ENCODE measurements at places on chromosomes 5 and 9.
A peak's percentile ranks its signal among the peaks of the same experiment; 100 is the strongest.

DNA sequence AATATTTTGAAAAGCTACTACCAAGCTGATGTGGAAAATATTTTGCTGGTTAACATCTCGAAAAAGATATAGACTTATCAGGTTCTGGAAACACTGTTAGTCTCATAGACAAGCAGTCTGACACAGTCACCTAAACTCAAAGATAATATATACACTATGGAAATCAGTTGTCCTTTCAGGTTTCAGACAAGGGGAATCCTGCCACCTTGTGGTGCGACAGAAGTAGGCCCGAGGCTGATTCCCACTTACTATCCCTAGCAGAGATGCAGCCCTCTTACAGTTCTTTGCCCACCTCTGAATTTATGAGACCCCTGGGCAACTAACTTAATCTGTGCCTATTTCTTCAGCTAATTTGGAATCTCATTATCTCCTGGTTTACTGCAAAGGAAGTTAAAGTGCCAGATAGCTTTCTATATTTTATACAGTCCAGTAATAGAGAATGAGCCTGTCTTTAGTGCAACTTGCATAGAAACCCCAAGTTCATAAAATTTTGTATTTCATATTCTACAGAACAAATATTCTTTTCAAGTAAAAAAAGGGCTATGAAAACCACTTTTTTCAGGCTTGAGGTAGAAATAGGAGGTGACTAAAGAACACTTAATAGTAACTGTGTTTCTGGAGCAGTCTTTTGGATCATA lies 16.9 kb downstream of the RAD1 start:
- peak; percentile 15 for DNase-seq

- no peak for DNase-seq
These were observed 422.7 kb downstream of the DMAC1 start for GRCh38 chr9:7376833-7377232.

- DNase-seq: no peak
These were observed 394.0 kb downstream of the CETN3 start for GRCh38 chr5:90015584-90016018.

GRCh38 chr5:14355391-14355790 lies 212.2 kb downstream of the TRIO start:
- no peak for DNase-seq

- DNase-seq: no peak
These were observed 73.9 kb upstream of the BRINP1 start for GRCh38 chr9:119443179-119443578.

DNA sequence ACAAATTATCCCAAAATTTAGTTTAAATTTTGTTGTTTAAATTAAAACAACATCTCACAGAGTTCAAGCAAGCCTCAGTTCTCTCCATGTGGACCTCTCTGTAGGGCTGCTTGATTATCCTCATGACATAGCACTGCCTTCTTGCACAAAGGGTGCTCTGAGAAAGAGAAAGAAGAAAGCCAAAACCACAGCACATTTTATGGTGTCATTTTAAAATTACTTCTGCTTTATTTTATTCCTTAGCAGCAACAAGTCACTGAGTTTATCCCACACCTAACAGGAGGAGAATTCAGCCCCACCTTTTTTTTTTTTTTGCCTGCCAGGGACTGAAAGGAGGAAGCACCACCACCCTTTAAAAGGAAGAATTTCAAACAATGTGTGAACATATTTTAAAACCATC lies 12.8 kb upstream of the KCNV2 start:
- DNase-seq: no peak

DNA sequence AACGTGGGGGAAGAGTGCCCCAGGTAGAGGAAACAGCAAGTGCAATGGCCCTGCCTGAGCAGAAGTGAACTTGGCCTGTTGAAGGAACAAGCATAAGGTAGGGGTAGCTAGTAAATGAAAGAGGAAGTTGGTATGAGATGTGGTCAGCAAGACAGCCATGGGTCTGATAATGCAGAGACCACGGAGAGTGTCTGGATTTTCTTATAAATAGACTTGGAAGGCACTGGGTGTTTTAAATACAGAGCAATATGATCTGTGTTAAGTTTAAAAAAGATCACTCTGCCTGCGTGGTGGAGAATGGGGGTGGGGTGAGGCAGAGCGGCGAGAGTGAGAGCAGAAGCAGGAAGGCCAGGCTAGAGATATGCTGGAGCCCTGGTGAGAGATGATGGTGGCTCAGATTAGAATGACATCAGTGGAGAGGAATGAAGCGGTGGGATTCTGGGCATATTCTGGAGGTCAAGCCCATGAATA lies 4.2 kb downstream of the ADAM19 start:
- no peak for DNase-seq

DNA sequence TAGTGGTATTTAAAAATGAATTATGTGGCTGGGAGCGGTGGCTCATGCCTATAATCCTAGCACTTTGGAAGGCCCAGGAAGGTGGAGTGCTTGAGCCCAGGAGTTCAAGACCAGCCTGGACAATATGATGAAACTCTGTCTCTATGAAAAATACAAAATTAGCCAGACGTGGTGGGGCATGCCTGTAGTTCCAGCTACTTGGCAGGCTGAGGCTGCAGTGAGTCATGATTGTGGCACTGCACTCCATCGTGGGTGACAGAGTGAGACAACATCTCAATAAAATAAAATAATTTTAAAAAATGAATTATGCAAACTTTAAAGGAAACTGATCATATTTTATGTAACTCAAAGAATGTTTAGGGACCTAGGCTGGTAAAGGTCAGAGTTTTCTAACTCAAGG lies 310.8 kb upstream of the DMRT1 start:
- no peak for DNase-seq

DNA sequence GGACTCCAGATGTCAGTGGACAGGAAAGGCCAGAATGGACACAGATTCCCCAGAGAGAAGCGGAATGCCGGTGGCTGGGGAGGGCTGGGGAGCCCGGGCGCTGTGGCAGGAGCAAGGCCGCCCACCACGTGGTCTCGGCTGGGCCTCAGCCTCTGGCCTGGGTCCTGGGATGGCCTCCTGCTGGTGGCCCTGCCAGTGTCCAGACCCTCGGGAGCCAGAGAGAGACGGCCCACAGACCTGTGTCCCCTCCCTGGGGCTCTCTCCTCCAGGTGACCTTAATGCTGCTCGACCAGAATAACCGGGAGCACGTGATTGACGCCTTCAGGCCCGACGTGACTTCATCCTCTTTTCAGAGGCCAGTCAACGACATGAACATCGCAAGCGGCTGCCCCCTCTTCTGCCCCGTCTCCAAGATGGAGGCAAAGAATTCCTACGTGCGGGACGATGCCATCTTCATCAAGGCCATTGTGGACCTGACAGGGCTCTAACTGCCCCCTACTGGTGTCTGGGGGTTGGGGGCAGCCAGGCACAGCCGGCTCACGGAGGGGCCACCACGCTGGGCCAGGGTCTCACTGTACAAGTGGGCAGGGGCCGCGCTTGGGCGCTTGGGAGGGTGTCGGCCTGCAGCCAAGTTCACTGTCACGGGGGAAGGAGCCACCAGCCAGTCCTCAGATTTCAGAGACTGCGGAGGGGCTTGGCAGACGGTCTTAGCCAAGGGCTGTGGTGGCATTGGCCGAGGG lies 19.0 kb downstream of the FBXW5 start:
- DNase-seq: no peak

DNA sequence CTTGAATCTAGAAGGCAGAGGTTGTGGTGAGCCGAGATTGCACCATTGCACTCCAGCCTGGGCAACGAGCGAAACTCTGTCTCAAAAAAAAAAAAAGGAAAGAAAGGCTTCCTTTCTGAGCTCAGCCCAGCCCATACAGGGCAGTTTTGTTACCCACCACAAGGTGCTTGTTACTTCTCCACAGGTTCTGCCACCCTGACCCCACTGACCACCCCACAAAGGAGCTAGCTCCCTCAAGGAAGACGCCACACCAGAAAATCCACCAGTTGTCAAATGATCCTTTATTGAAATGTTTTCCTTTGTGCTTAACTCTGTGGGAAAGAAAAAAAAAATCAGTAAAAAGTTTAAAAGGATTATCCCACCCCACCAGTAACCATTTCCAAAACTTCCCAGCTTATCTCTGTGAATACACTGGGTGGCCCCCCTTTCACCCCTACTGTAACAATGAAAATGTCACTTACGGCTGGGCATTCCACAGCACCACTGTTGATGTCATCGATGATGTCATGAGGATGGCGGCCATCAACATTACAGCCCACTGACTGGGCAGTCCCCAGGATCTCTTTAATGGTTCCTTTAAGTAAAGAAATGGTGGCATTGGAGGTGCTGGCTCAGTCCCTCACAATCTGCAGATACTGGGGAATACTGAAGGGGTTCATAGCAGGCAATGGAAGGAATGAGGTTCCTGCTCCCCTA lies 3.6 kb downstream of the RPL12 start:
- no peak for DNase-seq

DNA sequence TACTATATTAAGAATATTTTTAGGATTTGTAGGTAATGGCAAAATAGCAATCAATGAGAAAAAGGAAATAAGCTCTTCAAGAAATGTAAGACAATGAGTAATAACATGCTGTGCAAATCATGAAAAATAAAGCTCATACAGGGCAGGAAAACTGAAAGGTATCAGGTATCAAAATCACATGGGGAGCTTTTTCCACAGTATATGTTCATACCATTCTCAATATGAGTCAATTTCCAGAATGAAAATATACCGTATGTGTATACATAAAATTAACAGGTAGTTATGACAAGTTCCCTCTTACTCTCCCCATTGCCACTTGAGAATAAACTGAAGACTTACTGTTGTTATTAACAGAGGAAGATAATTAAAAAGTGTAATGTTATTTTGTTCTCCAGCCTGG lies 35.9 kb downstream of the EFCAB9 start:
- DNase-seq: no peak

DNA sequence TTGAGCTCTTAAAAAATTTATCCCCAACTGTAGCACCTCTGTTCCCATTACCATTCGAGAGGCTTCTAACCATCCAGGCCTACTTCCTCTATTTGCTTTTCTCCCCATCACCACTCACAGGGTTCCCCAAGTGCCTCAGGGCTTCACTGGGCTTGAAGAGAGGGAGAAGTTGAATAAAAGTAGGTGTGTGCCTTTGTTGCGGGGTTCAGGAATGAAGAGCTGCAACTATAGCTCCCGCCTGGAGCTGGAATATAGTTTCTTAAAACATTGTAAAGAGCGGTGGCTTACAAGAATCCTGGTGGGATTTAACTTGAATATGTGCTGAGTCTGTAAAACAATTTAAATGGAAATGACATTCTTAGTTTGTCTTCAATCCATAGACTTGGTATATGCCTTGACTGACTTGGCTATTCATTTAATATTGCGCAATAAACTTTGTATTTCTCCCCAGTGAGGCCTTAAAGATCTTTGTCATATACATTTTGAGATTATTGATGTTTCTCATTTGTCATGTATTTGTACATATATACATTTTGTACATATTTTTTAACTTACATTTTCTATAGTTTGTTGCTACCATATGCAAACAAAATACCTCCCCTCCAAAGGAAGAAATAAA lies 7.2 kb downstream of the ENTREP1 start:
- no peak for DNase-seq

DNA sequence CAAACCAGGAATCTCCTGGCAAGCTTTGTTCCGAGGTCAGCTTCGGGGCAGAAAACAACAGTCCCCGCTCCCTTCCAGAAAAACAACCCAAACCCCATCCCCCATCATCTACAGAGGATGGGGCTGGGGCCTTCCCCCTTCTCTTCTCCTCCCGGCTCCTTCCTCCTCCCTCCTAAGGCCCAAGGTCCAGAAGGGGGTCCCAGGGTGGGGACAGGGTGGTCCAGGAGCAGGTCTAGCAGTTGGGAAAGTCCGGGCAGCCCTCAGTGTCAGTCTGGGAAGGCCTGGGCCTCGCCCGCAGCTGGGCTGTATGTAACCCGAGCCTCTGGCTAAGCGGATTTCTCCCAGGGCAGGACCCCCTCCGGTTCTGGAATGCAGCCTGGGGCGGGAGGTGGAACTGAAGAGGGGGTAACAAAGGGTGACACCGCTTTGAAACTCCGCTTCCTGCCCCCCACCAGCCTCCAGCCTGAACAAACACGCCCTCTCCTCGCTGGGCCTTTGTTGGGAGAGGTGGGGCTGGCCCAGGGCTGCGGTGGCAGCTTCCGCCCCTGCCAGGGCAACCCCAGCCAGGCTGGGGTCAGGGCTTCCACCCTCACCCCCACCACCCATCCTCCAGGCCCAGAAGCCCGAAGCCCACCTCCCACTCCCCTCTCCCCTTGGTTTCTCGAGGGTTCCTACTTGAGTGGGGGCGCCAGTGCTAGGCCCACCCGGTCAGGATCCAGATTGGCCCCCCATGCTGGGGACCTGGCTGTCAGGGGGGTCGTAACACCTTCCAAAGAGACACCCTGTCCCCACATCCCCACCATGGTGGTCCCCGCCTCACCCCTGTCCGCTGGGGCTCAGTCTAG lies 63.5 kb downstream of the C9orf50 start:
- no peak for DNase-seq

DNA sequence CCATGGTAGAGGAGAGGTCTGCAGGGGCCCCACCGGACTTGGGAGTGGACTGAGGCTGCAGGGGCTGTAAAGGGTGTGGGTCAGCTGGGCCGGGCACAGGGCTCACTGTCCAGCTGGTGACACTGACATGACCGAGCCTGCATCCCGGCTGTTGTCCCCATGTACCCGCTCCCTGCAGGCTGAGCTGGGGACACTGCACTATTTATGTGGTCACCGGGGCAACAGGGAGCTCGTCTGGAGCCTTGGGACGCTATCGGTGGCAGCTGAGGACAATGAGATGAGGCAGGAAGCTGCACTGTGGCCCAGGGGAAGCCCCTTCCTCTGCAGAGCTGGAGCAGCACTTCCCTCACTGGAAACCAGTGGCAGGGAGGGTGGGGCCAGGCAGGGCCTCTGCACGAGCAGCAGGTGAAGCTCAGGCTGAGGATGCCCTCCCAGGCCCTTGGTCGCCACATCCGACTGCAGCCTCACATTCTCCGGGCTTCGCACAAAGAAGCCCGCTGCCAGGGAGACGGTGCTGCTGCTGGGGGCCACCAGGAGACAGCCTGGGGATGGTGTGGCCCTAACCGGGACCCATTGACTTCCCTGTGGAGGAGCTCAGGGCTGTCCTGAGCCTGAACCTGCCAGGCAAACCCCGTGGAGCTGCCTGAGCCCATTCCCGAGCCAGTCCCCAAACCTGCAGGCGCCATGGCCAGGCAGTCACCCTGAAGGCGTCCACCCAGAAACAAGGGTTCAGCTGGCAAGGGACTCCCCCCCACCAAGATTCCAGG lies 26.4 kb downstream of the ZDHHC11B start:
- DNase-seq: peak; percentile 33

- no peak for DNase-seq
These were observed 107.2 kb upstream of the MAMDC2 start for GRCh38 chr9:69936427-69936826.
